ENCODE measurements at places on chromosomes 1 and 21.
A peak's percentile ranks its signal among the peaks of the same experiment; 100 is the strongest.

- DNase-seq = no peak
These were observed 29.6 kb downstream of the KCNN3 start for GRCh38 chr1:154840269-154841176.

DNA sequence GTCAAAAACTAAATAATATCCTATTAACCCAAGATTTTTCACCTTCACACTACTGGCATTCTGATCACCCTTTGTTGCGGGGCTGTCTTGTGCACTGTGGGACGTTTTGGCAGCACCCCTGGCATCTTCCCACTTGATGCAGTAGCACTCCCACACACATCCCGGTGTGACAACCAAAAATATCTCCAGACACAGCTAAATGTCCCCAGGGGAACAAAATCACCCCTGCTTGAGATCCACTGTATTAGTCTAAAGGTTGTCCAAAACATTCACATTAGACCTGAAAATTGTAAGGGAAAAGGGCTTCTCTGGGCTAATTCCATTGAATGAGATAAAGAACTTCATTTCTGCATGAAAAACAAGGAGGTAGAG, 37.8 kb downstream of the PLEKHO1 start:
- DNase-seq = no peak

- peak; percentile 63 for DNase-seq
These were observed 54.9 kb upstream of the DNAJC6 start for GRCh38 chr1:65254320-65255034.

DNA sequence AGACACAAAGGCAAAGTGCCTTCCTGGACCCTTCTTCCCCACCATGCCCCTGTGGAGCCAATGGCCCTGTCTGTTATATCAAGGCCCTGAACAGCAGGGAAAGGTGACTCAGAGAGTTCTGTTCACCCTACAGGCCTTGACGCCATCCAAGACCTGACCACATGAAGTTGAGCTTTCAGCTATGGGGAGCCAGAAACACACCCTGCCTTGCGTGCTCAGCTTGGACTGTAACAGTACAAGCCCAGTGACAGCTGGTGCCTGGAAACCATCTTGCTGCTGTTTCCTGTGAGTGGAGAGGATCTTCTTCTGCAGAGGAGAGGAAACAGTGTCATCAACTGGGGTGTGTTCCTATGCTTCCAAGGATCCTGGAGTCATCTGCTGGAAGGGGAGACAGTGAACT, 165.0 kb upstream of the IRF2BP2 start:
- DNase-seq = no peak

- DNase-seq = no peak
These were observed 822.4 kb upstream of the NEGR1 start for GRCh38 chr1:73104749-73105148.

DNA sequence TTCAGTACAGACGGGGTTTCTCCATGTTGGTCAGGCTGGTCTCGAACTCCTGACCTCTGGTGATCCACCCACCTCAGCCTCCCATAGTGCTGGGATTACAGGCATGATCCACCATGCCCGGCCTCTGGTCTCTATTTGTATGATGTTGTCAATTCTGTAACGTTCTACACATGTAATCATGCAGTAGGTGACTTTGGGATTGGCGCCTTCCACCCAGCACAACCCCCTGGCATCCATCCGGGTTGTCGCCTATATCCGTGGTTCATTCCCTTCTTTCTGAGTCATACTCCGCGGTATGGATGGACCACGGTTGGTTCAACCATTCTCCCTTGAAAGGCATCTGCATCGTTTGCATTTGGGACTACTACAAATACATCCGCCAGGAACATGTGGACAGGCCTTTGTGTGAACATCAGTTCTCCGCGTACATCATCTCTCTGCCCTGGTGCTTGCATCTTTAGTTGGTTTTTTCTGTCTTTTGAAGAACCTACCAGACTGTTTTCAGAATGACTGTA, 72.1 kb downstream of the PDE9A start:
- DNase-seq = no peak

DNA sequence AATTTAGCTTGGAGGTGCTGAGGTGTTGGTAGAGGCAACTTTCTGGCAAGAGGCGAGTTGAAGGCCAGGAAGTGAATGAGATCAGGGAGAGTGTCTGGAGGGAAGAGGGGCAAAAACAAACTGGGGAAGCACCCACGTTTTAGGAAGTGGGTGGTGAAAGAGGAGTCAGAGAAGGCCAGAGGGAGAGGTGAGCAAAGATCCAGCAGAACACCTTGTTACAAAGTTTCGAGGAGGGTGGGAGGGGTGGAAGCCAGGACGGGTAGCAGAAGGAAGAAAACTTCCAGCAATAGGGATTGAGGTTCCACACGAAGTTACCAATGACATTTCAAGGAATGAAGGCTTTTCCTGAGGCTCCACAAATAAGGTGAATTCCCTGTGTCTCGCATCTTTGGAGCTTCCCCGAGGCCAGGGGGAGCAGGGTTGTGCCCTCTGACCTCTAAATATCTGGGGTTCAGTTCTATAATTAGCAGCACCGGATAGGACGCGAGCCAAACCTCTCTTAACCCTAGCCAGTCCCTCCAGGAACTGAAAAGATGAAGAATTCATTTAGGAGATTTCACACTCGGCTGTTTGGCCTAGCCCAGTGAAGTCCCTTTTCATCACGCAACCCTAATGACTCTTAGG, 578 bp upstream of the SESN2 start:
- DNase-seq = no peak

DNA sequence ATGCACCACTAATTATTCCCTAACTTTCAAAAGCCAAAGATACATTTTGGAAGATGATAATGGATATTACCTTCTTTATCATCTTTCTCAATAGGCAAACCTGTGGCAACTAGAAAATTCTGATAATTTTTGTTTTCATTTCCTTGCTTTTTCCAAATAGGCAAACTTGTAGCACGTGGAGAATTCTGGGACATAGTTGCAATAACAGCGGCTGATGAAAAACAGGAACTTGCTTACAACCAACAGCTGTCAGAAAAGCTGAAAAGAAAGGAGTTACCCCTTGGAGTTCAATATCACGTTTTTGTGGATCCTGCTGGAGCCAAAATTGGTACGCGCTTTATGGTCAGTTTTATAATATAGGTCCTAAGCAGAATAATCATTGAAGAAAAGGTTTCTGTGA, 1.5 kb downstream of the FPGT start:
- peak; percentile 34 for DNase-seq

- DNase-seq = no peak
These were observed 16.2 kb downstream of the CHRNB2 start for GRCh38 chr1:154583773-154584172.

GRCh38 chr21:34284666-34285065, 79.1 kb upstream of the KCNE2 start:
- no peak for DNase-seq

GRCh38 chr1:179288977-179289376, 4.6 kb upstream of the SOAT1 start:
- no peak for DNase-seq

DNA sequence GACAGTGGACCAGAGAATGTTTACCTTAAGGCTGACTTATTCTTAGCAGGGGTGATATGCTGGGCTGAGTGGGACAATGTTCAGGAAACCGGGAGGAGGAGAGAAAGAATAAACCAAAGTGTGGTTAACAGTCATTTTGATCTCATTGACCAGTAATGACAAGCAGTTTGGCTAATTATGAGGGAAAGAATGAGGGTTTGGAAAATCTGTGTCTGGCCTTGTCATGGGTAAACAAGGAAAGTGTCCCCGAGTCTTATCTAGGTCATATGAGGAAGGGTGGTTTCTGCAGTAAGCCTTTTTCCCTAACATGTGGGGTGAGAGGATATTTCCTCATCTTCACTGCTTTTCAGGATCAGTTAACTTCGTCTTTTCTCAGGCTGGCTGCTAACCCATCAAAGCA, 155.0 kb downstream of the TPR start:
- DNase-seq = no peak

GRCh38 chr1:70666381-70667140, 255.5 kb downstream of the CTH start:
- DNase-seq = no peak

DNA sequence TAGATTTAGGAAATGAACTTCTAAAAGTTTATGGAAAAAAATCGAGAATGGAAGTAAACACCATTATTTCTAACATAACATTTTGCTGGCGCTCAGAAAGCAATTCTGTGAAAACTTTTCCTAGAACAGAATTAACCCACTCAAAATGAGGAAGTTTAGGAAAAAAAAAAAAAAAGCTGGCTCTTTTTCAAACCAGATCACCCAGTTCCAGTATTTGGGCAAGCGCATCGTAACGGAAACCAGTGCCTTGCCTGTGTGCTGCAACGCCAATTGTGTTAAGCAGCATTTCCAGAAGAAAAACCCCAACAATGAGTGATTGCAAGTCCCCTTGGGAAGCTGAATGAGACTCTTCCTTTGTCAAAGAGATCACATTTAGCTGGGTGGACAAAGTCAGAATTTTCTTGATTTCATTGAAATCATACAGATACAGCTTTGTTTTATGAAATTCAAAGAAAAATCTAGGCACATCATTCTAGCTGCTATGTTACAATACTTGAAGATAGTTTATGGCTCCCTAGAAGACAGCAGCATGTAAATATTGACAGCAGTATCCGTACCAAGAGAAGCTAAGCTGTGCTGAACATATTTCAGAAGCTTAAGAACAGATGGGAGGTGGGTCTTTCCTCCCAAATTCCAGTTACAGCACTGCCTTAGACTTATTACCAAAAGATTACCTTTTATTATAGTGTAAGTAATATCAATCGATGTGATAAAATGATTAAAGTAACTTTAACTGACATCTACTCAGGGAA, 113.4 kb downstream of the ERG start:
- DNase-seq = no peak

DNA sequence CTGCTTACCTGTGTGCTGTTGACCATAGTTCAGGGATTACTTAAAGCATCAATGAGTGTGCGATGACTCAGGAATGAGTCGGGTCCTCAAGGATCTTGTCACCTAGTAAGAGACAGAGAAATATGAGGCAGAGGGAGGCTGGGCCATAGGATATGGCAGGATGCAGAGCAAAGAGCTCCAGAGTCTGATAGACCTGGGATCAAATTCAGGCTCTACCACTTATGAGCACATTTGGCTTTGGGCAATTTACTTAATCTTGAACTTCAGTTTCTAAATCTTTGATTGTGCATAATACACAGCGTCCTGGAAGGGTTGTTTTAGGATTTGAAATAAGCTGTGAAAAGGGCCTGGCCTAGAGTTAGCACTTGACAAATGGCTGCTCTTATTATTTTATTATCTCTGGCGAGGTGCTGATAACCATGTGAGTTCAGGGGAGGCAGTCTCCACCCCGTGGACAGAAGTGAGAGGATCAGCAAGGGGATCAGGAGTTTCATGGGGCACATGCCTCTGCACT, 94.5 kb downstream of the ROR1 start:
- no peak for DNase-seq

DNA sequence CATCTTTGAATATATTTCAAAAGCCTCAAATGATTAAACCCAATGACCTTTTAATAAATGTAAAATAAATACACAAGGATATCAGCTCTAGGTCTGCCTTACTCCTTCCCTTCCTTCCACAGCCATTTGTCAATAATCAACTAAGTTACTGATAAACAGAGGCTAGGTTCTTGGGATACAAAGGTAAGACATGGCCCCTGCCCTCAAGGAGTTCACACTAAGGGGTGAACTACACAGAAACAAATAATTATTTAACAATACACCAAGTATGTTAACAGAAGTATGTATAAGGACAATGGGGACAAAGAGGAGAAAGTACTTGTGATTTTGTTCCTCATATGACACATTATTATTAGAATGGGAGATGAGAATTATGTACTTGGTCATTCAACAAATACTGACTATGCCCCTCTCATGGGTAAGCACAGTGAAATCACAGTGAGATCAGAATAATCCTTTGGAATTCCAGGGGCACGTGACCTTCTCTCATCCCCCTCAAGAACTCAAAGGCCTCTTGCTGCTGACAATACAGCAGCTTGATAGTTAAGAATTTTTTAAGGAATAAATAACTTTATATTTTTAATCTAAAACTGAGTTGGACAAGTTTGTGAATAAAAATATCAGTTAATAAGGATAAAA, 40.2 kb downstream of the ATP1B1 start:
- no peak for DNase-seq

DNA sequence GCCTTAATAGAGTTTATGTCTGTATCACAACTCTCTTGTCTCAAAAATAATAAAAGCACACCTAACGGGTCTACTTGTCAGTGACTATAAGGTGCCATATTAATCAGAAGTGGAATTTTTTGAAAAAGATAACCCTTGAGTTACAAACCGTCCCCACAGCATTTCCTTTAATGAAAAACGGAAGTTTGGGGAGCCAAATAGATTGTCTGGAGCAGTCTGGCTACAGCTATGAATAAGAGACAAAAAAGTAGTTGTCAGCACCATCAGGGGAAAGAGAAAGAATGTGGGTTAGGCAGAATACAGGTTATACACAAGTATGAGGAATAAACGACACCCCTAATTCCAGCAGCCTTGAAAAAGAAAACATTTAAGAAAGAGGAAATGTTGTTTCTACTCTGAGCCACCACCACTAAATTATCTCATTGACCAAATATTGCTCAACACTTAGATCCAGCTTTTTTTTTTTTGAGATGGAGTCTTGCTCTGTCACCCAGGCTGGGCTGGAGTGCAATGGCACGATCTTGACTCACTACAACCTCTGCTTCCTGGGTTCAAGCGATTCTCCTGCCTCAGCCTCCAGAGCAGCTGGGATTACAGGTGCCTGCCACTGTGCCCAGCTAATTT, 29.4 kb upstream of the USP24 start:
- DNase-seq = no peak

DNA sequence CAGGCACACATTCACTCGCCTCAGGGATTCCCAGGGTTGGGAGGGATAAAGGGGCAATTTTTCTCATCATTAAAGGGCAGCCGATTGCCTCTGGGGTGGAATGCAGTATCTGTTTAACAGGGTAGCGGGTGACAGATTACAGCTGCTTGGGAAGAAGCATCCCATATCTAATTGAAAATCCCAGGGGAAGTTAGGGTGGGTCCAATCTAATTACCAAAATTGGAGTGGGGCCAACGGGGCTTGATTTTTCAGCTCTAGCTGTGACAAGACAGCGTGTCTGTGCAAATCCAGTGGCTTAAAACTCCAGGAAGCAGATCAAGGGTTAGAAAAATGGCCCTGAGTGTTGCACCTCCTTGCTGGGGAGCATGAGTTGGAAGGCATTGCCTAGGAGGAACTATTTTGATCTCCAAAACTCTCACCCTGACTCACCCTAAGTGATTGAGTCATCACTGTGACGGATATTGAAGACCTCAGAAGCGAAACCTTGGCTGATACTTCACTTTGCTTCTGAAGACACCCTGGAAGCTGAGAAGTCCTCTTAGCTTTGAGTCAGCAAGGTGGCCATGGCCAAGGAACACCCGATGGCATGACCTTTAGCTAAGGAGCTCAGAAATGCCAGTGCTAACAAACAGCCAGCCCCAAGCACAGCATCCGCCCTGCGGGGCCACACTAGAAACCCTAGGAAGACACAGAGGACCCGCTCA, 46.0 kb downstream of the GRHL3 start:
- no peak for DNase-seq

- DNase-seq = no peak
These were observed 887.4 kb upstream of the B3GALT2 start for GRCh38 chr1:194073833-194074232.

DNA sequence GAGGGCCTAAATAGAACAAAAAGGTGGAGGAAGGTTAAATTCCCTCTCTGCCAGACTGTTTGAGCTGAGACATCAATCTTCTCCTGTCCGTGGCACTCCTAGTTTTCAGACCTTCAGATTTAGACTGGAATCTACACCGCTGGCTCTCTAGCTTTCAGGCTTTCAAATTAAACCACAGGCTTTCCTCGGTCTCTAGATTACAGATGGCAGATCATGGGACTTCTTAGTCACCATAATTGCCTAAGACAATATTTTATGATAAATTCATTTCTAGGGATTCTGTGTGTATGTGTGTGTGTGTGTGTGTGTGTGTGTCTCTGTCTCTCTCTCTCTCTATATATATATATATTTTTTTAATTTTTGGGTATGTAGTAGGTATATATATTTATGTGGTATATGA, 428.7 kb downstream of the PLA2G4A start:
- DNase-seq = no peak
